Left lung (tissue), 14 donors: ENCODE measurements at places on chromosomes 3 and 15.
A peak's percentile ranks its signal among the peaks of the same experiment; 100 is the strongest.

- peak; percentile 25 for DNase-seq
These were observed 1.5 kb upstream of the MYNN start for GRCh38 chr3:169771497-169772304.

DNA sequence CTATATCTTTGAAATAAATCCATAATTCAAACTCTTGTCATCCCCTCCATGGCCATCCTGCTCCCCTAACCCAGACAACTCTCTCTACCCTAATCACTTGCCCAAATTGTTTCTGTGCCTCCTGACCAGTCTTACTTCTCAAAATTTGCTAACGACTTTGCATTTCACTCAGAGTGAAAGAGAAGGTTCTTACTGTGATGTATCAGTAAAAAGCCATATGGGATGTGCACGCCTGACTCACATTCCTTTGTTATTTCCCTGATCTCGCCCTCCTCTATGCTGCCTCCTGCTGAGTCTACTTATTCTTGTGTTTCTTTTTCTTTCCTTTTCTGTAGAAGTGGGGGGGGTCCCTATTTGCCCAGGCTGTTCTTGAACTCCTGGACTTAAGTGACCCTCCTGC, 487.2 kb upstream of the FRG2C start:
- DNase-seq = no peak

GRCh38 chr15:66862940-66863335, 160.9 kb downstream of the SMAD6 start:
- DNase-seq = peak; percentile 83

- no peak for DNase-seq
These were observed 510.3 kb upstream of the ROBO1 start for GRCh38 chr3:80278056-80278455.

DNA sequence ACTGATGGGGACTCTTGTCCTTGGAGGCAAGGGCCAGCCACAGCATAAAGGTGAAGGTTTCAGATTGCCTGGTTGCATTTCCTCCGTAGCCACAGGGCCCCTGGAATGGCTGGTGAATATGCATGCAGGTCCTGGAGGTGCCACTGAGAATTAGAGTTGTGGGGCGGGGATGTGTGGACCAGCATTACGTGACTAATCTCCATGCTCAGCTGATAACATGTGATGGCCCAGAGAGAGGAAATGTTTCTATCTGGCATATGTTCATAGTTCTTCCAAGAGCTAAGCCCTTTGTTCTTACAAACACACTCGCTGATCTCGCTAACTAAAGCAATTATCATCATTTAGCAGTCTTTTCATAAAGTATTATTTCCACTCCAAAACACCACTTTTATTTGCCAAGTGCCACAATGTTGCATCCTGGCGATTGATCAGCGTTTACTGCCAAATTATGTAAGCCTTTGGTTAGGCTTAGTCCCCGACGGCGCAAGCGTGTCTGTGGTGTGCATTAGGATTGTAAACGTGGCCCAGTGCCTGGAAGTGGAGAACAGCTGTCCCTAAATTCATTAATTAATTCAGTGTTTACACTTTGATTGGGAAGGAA, 55.9 kb downstream of the CGNL1 start:
- peak; percentile 38 for DNase-seq

- peak; percentile 15 for DNase-seq
These were observed 5.2 kb downstream of the C3orf22 start for GRCh38 chr3:126553284-126554084.

DNA sequence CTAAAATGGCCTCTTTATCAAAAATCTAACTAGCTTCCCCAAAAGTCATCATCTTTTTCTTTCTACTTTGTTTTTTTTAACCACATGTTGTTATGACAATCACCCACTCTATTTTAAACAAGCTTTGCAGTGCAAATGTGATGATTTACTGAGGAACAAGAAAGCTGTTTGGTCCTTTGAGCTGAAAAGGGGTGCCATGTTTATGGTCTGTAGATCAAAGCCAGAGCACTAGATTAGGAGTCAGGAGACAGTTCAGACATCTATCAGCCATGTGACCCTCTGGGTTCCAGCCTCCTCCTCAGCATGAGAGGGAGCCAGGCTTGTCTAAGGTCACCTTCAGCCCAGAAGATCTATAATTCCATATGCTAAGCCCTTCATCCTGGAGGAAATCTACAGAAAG, 65.9 kb downstream of the RPL22L1 start:
- no peak for DNase-seq

DNA sequence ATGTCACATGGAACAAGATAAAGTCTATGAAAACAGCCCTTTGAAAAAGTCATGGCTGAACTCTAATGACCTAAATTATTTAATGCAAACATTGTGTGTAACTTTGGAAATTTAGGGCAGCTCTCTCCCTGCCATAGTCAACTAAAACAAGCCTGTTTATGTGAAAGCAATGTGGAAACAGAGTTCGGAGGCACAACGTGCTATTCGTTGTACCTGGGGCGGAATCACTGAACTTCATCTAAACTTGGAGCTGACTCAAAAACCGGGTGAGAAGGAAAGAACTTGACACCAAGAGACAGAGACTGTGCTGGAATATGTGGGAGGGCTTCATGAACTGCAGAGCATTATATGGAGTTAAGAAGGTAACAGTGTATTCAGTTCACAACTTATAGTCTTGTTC, 764.9 kb upstream of the GOLIM4 start:
- no peak for DNase-seq

- no peak for DNase-seq
These were observed 34.4 kb downstream of the PAQR9 start for GRCh38 chr3:142929109-142929508.

DNA sequence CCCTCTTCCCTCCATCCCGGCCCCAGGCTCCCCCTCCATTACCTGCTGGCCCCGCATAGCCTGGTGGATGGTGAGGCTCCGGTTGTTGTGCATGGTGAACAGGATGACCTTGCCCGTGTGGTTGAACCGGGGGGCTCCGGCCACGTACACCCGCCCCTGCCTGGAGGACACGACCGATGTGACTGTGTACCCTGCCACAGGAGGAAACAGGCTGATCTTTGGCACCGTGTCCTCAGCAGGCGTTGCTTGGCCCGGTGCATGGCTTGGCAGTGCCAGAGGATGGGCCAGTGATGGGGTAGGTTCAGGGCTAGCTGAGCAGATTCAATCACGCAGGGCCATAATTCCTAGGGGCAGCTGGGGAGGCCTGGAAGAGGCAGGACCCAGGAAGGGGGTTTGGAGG, 58.1 kb downstream of the FEM1B start:
- no peak for DNase-seq

- no peak for DNase-seq
These were observed 508.0 kb downstream of the FOXP1 start for GRCh38 chr3:71075494-71075893.

- peak; percentile 68 for DNase-seq
These were observed 52.0 kb downstream of the SMAD3 start for GRCh38 chr15:67117370-67117769.

DNA sequence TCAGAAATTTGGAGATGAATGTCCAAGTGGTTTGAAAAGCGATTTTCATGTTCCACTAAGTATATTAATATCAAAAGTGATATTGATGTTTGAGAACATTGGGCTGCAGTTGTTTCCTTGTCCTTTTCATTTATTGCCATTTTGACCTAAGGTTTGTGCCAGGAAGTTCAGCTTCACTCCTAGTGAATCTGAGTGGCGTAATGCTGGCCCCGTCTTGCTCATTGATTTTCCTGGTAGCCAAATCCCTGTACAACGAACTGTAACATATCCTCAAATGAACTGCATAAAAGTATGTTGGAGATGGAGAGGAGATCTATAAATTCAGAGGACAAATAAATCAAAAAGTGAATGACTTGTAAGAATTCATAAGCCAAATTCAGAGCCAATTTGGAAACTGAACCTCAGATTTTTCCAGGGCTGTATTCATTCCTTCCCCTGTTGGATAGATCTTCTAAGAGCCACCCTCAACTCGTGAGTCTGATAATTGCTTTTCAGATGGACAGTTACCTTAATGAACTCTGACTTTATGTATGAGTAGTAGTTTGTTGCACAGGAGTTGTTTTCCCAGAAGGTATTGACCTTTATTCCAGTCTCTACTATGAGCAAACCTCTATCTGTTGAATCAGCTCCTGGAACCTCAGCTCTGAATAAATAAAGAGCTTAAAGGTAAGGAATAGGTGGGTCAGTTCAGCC, 72.8 kb downstream of the ITPR1 start:
- no peak for DNase-seq

DNA sequence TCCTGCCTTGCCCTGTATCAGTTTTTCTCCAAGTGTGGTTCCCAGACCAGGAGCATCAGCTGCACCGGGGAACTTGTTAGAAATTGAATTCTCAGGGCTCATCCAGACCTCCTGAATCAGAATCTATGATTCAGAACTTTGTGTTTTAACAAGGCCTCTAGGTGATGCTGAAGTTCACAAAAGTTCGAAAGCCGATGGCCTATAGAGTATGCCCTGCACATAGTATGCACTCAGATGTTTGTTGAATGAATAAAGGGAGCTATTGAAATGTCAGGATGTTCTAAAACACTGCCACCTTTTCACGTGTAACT, 664 bp upstream of the LARP6 start:
- no peak for DNase-seq

DNA sequence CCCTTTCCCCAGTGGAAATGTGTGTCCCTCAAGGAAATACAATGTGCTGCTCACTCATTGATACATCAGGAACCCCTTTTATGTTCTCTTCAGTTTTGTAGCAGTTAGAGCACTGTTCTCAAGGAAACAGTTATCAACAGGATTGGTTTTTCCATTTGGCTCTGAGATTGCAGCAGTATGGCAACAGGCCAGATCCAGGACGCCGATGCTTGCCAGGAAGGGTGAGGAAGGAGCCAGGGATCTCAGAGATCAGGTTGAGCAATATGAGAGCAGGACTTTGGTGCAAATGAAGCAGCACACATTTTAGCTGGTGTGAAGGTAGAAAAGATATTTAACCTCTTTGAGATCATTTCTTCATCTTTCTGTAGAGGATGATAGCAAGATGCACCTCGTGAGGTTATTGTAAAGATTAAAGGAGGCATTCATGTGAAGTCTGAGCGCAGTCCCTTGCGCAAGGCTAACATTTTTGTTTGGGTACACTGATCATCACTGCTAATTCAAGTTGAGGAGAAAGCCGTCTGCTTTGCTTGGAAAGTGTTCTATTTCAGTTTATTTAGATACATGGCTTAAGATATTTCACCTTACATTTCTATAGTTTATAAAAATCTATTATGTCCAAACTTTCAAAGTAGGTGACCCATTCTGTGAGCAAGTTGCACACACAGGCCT, 68.5 kb downstream of the KCNH8 start:
- DNase-seq = no peak

DNA sequence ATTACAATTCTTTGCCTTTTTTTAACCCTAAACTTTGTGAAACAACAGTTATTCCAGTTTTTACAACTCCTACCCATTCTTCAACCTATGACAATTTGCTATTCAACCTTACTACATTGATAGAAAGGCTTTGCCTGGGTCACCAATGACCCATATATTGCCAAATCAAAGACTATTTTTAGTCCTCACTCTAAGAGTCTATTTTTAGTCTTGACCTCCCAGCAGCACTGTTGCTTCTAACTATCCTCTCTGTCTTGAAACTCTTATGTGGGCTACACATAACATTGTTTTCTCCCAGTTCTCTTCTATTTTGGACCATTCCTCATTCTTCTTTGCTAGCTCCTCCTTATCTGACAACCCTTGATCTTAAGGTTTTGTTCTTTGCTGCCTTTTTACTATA, 71.4 kb downstream of the C3orf80 start:
- DNase-seq = no peak

- DNase-seq = peak; percentile 81
These were observed 147.4 kb downstream of the TJP1 start for GRCh38 chr15:29674661-29675533.

GRCh38 chr3:69370156-69370883, 15.6 kb downstream of the FRMD4B start:
- DNase-seq = no peak

DNA sequence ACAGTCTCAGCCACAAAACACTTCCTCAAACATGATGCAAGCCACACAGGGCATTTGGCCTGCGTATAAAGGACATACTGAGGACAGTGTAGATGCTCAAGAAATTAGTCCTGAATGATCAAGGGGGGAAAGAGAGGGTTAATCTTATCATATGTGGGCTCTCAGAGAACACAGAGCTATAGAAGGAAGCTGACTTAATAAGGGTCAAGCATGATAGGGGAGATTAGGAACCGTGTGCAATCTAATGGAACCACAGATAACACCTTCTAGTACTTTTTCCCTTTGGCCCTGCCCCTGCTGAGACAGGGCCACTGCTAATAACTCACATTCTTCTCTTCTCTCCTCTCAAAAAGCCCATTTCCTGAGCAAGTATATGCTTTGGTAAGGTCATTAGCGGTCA, 114.1 kb upstream of the ADAMTS9 start:
- no peak for DNase-seq

GRCh38 chr3:159832024-159832423, 156.6 kb upstream of the IL12A start:
- DNase-seq = no peak

DNA sequence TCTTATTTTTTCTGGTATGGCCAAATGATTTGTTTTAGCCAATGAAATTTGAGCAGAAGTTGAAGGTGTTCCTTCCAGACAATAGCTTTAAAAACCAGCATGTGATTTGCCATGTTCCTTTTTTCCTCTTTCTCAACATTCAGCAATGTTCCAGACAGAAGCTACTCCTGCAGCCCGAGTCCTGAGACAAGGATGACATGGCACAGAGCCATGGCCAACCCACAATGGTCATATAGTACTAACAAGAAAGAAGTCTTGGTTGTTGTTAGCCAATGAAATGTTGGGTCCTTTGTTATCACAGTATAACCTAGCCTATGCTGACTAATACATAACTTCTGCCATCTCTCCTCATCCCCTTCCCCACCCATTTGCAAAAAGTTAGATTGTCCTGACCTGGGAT, 211.1 kb upstream of the STT3B start:
- DNase-seq = no peak

DNA sequence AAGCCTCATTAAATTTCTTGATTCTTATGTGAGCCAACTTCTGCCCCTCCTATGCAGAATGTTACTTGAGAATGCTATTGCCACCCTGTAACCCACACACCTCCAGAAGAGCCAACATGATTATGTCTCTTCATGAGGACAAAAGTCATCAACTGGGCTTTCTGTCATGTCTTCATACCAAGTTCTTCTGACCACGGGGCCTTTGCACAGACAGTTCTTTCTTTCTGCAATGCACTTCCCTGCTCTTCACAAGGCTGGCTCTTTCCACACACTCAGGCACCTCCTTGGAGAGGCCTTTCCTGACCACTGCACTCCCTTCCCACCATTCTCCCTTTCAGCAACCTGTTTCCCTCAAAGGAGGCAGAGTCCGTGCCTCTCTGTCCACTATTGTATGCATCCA, 107.9 kb upstream of the NR2E3 start:
- no peak for DNase-seq

GRCh38 chr3:194079702-194080172, 56.2 kb upstream of the HES1 start:
- DNase-seq = no peak
